ENCODE measurements at places on chromosomes 11 and 22.

DNA sequence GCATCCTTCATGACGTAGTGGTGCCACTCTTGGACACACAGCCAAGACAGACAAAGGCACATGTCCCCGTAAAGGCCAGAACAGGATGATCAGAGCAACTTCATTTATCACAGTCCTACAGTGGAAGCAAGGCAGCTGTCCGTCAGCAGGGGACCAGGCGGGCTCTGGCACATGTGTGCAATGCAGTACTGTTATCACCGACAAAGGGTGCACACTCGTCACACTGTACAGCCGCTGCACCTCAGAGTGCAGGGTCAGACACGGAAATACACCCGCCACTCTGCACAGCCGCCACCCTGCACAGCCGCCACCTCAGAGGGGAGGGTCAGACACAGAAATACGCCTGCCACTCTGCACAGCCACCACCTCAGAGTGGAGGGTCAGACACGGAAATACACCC, 13.4 kb upstream of the IL17REL start:
- no peak for DNase-seq

- no peak for DNase-seq
These were observed 6.3 kb upstream of the SYNGR1 start for GRCh38 chr22:39343259-39344045.

DNA sequence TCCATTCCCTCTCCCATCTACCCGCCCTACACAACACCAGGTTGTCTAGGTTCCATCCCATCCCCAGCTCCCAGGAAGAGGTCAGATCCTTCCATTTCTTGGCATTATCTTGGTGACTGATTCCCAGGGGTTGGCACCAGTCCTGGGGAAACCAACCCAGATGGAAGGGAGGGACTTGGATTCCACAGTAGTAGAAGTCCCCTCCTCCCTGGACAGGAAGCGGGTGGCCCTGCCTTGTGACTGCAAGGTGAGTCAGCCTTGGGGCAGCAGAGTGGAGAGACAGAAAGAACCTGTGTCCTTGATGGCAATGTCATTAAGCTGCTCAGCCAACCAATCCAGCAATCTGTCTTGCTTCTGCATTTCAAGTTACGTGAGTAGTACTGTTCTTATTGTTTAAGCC, 26.5 kb downstream of the SYT13 start:
- no peak for DNase-seq

DNA sequence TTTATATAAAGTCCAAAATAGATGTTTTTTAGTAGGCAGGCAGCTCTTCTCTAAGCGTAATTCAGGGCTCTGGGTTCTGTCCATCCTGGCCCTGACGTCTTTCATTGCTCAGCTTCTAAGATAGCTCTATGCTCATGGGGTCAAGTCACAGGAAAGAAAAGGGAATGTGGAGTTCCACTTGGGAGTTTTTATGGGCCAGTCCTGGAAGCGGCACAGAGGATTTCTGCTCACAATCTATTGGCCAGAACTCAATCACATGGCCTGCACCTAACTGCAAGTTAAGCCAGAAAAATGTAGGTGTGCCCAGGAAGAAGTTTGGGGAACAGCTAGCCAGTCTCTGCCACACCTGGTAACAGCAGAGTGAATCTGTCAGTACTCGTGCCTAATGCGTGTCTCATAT, 7.4 kb upstream of the ZBTB16 start:
- DNase-seq = no peak

- DNase-seq = no peak
These were observed 22.7 kb downstream of the EFCAB6 start for GRCh38 chr22:43789452-43789851.

- DNase-seq = no peak
These were observed 537.1 kb downstream of the INSC start for GRCh38 chr11:15651816-15652215.

GRCh38 chr11:29027436-29027835, 919.2 kb downstream of the METTL15 start:
- DNase-seq = no peak

DNA sequence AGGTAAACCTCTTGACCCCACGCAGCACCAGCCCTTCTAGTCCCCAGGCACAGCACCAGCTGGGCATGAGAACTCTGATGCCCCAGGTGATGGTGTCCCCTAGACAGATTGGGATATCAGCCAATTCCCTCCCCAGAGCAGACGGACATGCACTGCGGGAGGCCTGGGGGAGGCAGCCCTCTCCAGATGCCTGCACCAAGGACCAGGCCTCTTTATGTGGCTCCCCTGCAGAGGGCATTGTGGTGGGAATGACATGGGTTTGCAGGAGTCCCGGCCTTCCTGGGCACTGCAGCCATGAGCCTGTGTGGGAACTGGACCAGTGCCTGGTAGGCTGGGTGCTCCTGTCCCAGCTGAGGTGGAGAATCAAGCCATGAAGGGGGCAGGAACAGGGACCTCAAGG, 25.9 kb downstream of the PPM1F start:
- DNase-seq = no peak

DNA sequence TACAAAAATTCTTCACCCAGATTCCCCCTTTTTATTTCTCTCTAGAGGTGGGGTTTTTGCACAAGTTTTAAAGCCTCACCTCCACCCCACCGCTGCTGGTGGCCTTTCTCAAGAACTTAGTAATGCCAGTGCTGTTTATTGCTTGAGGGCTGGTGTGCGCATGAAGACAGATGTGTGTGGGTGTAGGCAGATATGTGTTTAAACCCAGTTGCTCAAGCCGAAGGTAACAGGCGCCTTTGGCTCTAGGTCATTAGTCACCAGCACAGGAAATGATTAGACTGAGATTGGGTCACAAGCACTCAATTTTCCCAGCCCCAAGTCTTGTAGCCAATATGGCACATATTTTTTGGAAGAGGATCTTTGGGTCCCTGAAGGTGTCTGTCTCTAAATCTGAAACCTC, 2.7 kb upstream of the CLMP start:
- no peak for DNase-seq

DNA sequence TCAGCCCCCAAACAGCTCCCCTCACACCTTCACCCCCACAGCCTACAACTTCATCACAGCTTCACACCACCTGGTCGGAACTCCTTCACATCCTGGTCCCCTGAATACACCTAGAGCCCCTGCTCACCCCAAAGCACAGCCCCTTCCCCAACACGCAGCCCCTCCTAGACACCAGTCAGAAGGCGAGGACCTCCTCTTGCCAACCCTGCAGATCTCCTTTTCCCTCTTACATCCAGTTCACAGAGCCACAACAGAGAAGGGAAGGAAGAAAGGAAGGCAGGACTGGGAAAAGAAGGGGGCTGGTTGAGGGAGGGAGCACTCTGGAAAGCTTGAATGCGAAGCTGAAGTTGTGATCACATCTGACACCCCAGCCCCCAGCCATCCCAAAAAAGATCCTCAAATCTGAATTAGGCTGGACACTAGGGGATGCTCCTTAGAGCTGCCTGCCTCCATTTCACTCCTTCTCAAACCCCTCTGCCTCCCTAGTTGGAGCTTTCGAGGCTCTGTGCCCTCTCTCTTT, 629 bp downstream of the CCKBR start:
- DNase-seq = no peak

DNA sequence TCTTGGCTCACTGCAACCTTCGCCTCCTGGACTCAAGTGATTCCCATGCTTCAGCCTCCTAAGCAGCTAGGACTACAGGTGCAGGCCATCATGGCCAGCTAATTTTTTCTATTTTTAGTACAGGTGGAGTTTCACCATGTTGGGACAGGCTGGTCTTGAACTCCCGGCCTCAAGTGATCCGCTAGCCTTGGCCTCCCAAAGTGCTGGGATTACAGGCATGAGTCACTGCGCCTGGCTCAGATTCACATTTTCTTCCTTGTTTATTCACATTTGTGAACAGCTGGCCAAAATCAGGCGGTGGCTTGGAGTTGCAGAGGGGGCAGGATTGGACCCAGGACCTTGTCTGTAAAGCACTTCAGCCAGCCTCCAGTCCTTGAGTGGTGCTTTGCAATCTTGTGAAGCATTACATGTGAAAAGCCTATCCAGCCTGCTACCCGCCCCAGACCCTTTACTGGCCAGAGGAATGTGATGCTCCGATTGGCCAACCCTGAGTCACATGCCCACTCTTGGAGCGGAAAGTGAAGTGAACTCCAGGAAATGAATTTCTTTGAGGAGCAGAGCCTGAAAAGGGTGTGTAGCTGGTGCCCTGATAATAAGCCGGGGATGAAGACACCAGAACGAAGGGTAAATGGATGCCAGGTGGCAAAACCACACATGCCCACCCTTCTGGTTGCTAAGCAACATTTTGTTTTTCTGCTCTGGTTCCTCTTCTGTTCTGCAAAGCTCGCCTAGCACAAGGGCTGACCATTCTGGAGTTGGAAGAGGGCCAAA, 62.6 kb upstream of the PTPRJ start:
- no peak for DNase-seq

DNA sequence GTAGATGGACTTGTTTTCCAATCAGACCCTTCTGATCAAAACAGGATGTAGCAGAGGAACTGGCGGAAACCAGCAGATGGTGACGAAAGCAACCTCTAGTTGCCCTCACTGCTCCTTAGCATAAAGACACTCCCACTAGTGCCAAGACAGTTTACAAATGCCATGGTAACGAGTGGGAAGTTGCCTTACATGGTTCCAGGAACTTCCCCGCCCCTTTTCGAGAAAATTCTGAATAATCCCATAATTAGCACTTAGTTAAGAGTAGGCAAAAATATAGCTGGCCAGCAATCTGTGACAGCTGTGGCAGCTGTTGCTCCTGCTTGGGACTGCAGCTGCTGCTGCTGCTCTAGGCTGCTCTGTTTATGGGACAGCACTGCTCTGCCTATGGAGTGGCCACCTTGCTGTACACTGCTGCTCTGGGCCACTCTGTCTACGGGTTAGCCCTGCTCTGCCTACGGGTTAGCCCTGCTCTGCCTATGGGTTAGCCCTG, 33.4 kb upstream of the SORL1 start:
- peak; percentile 38 for DNase-seq

DNA sequence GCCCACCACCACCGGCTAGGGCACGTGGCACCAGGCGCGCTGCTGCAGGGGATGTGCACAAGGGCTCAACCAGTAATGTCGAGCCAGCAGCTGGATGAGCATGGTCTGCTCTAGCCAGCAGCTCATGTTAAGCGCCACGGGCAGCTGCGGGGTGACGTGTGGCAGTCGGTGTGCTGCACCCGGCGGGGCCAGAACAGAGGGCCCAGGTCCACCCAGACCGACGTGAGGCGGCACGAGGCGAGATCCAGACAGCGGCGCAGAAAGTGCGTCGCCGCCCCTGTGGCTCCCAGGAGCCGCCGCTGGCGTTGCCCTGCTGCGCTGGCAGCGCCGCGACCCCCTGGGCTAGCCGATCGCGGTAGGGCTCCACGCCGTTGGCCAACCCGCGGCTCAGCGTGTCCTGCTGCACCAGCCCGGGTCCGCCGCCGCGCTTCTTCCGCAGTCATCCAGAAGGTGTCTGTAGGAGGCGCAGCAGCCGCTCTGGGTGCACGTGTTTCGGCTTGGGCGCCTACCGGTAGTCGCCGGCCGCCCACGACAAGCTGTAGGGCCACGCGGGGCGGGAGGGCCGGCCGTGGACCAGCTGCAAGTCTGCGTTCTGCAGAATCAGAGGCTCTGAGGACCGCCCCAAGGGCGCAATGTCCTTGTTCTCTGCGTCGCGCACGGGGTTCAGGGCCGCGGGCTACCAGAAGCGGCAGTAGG, 4.6 kb upstream of the GALR3 start:
- DNase-seq = peak; percentile 59

GRCh38 chr11:3808861-3809623, 682 bp downstream of the PGAP2 start:
- no peak for DNase-seq

DNA sequence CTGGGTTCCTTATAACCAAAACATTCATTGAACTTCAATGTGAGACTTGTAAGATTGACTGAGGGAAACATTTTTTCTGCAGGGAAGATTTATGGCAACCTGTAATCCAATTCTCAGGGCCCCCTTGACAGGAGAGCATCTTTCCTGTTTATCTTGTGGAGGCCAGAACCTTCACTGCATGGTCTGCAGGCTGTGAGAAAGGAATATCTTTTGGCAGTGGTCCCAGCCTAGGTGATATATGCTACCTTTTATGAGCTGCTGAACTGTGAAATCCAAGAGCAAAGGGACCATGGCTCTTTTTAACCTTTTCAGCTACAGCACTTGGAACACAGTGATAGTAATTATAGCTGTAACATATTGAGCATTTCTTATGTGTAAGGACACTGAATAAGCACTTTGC, 590.2 kb upstream of the B3GAT1 start:
- DNase-seq = no peak

DNA sequence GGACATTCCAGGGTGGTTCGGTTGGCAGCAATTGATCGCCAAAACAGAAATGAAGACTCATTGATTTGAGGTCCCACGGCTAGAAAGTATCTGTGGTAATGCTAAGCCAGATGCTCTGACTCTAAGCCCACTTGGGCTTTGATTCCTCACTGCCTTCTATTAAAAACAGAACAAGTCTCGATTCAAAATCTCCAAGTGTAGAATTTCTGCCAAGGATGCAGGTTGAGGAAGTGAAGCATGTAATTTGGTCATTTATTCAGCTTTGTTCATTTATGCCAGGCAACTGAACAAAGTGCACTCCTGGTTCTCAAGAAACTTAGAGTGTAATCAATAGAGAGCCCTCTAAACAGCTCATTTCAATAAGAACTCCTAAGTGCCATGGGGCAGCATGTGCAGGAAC, 2.3 kb upstream of the CEP295 start:
- DNase-seq = no peak

Measured in stimulated activated CD8-positive, alpha-beta memory T cell treated with anti-CD3 and anti-CD28 coated beads, Interleukin-7, amount 100 ng/mL, for 4 hours (primary cell).